Thyroid gland (tissue), 4 donors: ENCODE measurements at places on chromosomes 7 and 10. TPM values are rescaled to one million over a fixed set of nuclear protein-coding genes. Genes with fewer than 3 reads are reported as not detected.

The ECHDC3 gene
- 67.0 TPM for total RNA-seq

The RHEB gene
- total RNA-seq: 88.5 TPM

The HOXA5 gene
- total RNA-seq: 2.7 TPM

GRCh38 chr10:77864151-77864851 is 62.3 kb downstream of the DLG5 start:
- DNase-seq: no peak

DNA sequence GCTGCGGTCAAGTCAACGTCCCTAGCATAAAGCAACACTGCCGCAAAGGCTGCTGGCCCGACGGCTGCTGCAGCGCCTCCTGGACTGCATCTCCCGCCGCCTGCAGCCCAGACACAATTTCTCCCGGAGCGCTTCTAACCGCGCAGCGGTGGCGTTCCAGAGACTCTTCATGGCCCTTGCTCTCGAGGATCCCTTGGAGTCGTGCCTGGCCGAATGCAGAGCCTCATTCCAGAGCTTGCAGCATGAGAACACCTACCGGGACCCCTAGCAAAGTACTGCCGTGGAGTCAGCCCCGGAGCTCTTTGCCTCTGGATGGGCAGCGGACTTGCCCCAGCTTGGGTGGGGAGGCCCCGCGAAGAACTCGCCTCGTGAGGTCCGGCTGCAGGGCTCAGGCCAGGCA is 79.7 kb upstream of the ZNF32 start:
- no peak for DNase-seq
